Non-pigmented ciliary epithelial cell (primary cell): ENCODE measurements at places on chromosomes 4 and X.

DNA sequence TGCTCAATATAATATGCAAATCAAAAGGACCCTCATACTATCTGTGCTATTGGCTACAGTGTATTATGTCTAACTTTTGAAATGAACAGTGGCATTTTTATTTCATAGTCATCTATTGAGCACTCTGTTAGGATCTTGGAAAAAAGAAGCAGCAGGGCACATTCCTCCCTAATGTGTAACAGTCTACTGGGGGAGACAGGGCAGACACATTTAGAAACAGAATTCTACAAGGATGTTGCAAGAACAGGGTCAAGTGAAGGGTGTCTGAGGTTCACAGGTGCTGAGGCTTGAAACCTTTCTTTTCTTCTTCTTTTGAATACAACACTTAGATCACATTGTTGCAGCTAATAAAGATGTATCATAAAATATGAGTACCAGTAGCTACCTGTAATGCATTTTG is 129.7 kb upstream of the SLC4A4 start:
- DNase-seq = peak; percentile 71

- no peak for DNase-seq
Measured at GRCh38 chr4:99640676-99641075, 17.0 kb downstream of the C4orf54 start.

- no peak for DNase-seq
Measured at GRCh38 chr4:54843946-54844345, 186.2 kb downstream of the KIT start.

DNA sequence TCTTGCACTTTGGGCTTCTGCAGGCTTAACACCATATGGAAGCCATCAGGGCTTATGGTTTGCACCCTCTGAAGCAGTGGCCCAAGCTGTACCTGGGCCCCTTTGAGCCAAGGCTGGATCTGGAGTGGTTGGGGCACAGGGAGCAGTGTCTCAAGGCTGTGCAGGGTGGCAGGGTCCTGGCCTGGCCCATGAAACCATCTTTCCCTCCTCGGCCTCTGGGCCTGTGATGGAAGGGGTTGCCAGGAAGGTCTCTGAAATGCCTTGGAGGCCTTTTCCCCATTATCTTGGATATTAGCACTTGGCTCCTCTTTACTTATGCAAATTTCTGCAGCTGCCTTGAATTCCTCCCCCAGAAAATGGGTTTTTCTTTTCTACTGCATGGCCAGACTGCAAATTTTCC is 134.7 kb upstream of the USP9X start:
- no peak for DNase-seq

GRCh38 chrX:151873096-151873495 is 39.6 kb upstream of the MAGEA4 start:
- no peak for DNase-seq

GRCh38 chr4:87783781-87784180 is 15.6 kb upstream of the IBSP start:
- peak; percentile 13 for DNase-seq

DNA sequence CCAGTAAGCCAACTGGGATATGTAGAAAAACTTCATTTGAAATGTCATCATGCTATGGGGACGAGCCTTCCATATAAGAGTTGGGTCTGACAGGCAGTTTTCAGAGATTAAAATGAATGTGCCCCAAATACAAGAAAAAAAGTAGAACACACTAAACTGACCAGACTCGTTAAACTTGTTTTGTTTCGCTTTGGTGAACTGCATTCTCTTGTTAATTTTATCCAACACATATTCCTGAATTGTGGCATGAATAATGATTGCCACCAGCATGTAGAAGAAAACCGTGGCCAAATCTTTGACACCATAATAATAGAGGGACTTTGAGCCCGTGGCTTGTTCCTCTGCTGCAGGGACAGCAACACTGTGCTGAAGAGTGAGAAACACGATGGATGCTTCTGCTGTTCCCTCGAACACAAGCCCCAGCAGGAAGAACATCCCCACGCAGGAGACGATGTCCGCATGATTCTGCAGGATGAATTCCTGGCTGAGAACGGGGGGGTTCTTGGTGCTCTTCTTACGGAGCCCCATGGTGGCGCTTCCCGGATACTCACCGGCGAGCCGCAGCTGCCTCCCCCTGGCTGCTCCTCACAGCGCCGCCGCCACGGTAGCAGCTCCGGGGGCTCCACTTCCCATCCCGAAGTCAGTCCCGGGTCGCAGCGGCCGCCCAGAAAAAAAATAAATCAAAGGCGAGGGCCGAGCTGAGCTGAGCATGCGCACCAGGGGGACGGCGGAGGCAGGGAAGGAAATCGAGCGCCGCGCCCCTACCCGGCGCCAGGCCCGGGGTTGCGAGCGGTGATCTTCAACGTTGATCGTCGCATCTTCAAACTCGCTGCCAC is at the start of gene TRAM1L1:
TSS of gene TRAM1L1 (minus strand) at position 711 of the 836 bp plus-strand sequence. CDS start at position 528, 183 bp downstream.
- DNase-seq = peak; percentile 31

DNA sequence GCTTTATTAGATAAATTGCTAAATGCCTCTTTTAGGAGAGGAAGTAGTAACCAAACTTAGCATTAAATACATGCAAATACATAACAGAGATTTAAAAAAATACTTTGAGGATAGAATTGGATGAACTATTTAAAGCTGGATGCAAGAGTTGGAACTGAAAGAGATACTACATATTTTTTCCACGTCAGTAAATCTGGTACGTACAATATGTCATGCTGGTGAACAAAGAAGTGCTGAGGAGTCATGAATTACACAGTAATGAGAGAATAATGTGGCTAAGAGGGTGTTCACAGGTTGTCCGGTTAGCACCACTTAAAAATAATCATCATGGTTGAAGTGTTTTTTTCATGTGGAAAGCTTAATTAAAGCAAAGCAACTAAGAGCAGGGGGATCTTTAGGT is 184.1 kb upstream of the FRMPD4 start:
- DNase-seq = no peak

- DNase-seq = no peak
Measured at GRCh38 chrX:38841750-38842149, 40.5 kb downstream of the MID1IP1 start.

- DNase-seq = no peak
Measured at GRCh38 chrX:131225078-131225477, 64.0 kb downstream of the IGSF1 start.

GRCh38 chr4:1521821-1522361 is 115.6 kb upstream of the NKX1-1 start:
- DNase-seq = no peak

DNA sequence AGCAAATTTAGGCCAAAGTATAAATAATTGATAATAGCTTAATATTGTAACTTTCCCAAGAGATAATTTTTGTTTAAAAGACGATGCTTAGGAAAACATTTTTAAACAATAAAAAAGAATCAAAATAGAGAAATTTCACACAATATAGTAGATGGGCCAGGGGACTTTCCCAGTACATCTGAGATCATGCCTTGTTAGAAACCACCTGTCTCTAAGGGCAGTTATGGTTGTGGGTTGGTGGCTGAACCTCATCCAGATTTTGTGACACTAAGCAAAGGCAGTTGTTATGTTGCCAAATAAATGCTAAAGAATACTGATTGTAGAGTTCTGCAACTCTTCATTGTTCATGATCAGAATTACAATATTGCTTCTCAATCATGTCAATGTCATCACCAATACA is 270.6 kb downstream of the BANK1 start:
- DNase-seq = no peak

DNA sequence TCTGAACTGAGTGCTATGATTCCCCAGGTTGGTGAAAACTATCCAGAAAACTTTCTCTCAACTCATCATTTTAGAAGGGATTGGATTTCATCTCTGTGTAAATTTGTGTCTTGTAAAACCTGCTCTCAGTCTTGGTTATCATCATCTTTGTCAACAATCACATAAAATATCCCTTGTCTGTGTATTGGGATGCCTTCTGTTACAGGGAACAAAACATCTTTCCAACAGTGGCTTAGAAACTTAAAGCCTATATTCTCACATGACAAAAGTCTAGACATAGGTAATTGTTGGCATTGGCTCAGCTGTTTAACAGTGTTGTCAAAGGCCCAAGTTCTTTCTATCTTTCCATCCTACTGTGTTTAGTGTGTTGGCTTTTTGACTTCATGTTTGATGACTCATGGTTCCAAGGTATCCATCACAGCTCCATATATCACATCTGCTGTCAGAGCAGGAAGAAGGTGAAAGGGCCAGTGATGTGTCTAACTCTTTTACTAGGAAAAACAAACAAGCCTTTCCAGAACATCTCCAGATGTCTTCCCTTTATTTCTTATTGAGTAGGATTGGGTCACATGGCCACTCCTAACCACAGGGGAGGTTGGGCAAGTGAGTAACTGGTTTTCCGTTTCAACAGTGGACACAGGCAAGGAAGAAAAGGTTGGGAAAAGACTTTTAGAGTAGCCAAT is 65.0 kb downstream of the PHEX start:
- no peak for DNase-seq

GRCh38 chrX:926991-927390 is 285.5 kb downstream of the CRLF2 start:
- DNase-seq = no peak
